Smooth muscle cell of the brain vasculature (primary cell): ENCODE measurements at places on chromosomes 1 and 21.

DNA sequence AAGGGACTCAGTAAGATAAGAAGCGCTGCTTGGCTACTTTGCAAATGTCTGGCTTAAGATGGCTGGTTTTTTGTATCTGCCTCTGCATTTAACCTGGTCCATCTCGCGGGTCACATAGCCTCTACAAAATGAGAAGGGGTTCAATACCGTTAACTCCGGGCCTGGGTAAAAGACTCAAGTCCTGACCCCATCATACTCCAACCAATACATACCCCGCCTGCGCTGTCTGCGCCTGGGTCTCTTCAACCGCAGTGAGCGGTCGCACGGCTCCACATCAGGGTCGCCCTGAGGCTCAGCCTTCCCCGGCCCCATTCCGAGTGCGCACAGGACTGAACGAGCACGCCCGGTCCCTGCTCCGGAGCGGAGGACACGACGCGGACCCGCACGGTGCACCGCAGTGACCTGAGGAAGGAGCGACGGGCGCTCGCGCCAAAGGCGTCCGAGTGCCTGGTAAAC is 558 bp upstream of the PGD start:
- no peak for DNase-seq

DNA sequence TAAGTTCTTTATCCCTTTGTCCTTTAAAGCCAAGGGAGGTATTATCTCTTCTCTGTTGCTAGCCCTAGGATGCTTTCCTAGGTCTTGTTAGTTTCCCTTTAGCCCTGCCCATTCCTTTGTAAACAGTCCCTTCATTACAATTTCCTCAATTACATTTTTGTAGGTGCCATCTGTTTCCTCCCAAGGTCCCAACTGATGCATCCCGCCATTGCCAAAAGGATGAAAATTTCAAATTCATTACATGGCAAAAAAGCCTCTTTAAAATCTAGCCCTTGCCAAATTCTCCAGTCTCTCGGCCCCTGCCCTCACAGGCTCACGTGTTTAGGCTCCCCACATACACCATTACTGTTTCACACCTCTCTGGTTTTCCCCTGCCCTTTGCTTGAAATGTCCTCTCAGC is 151.9 kb upstream of the C1orf87 start:
- DNase-seq, result no peak

DNA sequence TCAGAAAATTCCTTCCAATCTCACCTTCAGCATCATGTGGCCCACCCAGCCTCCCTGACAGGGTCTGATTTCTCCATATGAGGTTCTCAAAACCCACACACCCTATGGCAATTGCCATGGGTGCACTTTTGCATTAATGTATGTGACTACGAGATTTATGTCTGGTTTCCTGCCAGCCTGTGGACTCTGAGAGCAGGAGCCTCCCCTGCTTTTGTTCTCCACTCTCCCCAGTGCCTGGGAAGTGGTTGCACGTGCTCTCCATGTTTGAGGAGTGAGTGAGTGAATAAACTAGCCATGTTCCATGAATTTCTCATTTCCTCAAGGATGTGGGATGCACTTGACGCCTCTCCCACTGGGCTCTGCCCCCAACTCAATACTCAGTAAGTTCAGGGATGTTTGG is 91.2 kb downstream of the ACTL8 start:
- DNase-seq, result no peak

GRCh38 chr1:67831850-67832513 is 1.3 kb downstream of the GNG12 start:
- no peak for DNase-seq

DNA sequence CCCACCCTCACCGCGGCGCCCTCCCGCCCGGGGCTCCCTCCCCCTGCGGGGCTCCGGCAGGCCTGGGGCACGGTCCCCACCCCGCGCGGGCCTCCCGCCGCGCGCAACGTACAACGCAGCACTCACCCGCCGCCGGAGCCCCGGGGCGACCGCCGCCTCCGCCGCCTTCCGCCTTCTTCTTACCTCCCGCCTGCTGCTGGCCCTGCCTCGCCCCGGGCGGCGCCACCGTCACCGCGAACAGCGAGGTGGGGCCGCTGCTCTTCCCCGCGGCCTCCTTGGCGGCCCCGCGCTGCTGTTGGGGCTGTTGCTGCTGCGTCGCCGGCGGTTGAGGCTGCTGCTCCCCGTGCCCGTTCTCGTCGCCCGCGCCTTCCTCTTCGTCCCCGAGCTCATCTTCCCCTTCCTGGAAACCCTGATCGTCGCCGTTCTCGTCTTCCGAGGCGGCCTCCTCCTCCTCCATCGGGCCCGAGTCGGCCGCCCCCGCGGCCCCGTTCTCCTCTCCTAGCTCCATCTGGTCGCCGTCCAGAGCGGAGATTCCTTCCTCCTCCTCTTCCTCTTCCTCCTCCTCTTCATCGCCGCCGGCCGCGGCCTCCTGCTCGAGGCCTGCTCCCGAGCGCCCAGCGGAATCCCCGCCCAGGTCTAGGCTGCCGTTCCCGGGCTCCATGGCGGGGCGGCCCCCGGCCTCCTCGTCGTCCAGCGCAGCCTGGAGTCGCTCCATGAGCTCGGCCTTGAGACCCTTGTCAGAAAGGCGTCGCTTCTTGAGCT is 671 bp downstream of the HNRNPU start:
- no peak for DNase-seq

DNA sequence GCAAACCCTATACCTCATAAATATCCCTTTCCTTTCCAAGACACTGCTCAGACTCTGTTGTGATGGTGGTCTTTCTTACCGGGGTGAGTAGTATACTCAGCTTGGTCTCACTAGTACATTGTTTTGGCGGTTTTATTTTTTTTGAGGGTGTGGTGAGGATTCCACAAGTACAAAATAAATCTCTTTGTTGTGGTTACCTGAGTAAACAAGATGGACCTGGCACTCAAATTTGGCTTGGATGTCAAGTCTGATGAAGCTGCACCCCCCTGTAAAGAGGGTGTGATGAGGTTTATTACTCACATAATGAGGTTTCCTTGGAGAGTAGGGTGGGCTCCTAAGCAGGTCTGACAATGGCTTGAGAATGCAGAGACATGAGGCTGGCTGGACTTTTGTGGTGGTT is 68.2 kb upstream of the KCNJ6 start:
- no peak for DNase-seq

- DNase-seq, result no peak
Observed at GRCh38 chr1:97875996-97876395, 44.8 kb downstream of the DPYD start.

GRCh38 chr21:42873096-42873495 is 6.2 kb downstream of the WDR4 start:
- no peak for DNase-seq

DNA sequence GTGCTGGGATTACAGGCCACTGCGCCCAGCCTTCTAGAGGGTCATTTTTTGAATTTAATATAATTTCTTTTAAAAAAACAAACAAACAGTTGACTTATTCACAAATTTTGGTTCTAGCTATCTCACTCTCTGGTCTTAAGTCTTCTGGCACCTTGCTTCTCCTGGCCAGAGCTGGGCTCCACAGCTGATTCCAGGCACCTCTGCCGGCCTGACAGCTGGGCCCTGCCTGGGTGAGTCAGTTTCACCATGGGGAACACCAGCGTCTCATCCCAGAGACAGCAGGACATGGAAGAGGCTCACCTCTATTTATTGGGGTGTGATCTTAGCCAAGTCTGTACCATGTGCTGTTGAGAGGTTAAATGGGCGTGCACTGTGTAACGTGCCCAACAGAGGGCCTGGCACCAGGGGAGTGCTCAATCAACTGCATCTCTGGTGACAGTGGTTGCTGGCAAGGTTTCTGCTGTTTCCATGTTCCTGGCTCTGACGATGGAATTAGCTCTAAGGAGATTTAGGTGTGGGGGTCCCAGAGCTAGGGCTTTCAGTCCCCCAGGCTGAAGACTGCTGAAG is 956 bp downstream of the CPLANE2 start:
- no peak for DNase-seq

- DNase-seq, result no peak
Observed at GRCh38 chr21:34965200-34966174, 83.6 kb downstream of the RUNX1 start.

DNA sequence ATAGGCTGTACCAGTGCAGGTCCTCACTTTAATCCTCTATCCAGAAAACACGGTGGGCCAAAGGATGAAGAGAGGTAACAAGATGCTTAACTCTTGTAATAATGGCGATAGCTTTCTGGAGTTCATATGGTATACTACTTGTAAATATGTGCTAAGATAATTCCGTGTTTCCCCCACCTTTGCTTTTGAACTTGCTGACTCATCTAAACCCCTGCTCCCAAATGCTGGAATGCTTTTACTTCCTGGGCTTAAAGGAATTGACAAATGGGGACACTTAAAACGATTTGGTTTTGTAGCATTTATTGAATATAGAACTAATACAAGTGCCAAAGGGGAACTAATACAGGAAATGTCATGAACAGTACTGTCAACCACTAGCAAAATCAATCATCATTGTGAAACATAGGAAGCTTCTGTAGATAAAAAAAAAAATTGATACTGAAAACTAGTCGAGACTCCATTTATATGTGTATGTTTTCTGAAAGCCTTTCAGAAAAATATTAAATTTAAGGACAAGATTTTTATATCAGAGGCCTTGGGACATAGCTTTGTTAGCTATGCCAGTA is 7.0 kb downstream of the SOD1 start:
- no peak for DNase-seq

- DNase-seq, result no peak
Observed at GRCh38 chr1:45385302-45385701, 45.1 kb upstream of the MUTYH start.

DNA sequence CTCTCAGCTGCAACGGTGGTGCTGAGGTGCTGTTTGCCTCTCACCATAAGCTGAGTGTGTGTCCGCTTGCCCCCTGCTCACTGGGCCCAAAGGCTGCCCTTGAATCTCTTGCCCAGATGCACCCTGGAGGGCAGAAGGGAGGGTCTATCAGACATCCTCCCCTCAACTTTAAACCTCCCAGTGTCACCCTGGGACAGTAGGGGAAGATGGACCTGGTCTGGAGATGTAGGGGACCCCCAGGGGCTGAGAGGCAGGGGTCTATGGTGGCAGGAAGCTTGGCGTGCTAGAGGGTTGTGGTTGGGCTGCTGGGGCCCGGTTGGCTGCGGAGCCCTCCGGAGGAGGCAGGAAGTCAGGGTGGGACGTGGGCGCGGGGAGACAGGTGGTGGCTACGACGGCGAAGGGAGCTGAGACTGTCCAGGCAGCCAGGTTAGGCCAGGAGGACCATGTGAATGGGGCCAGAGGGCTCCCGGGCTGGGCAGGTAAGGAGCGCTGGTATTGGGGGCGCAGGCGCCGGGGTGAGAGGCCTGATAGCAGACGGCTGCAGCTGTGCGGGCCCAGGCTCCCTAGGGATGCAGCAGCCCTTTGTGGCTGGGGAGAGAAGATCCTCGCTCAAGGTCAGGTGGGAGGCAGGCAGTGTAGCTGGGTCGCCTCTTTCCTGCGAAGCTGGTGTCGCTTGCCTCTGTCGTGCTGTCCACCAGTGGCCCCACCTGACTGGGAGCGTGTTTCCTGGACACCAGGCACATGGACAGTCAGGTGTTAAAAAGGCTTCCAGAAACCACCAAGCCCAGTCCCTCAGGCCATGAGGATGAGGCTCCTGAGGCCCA is at the start of gene LCK:
Gene LCK, plus strand, starts transcription at position 373 of the 824 bp plus-strand sequence. CDS start 23,065 bp downstream, outside the sequence.
- no peak for DNase-seq

- no peak for DNase-seq
Observed at GRCh38 chr21:16323596-16323995, 593.8 kb downstream of the USP25 start.

DNA sequence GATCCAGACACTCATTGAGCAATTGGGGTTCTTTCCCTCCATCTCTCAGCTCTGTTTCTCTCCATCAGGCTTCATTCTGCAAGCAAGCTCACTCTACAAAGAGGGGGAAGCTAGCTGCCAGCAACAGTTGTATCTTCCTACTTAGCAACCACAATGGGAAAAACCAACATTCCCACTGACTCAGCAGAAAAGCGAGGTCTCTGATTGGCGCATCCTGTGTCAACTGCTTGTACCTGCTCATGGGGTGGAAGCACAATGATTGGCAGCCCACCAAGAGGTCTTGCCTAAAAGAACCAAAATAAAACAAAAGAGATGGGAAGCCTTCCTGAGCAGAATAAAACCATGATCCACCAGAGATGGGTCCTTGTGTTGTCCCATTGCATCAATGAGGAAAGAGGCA is 4.0 kb upstream of the CDA start:
- DNase-seq, result no peak

GRCh38 chr21:23394458-23394857 is 2212.8 kb downstream of the MRPL39 start:
- no peak for DNase-seq

DNA sequence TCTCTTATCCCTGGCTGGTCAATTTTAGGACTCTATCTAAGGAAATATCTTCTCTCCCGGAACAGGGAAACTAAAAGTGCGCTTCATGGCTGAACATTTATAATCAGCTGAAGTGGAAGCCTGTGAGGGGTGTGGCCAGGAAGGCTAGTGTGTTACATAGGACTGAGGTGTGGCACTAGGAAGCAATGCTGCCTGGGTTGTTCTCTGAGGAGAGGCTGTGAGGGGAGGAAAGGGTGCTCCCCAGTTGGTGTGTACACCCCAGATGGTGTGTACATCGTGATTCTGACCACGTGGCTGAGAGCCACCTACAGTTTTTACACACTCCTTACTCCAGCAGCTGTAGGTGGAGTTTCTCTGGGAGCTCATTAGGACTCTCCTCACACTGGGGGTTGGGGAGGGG is 16.3 kb downstream of the NTPCR start:
- DNase-seq, result no peak

- DNase-seq, result no peak
Observed at GRCh38 chr1:113433184-113433583, 42.9 kb downstream of the MAGI3 start.

- no peak for DNase-seq
Observed at GRCh38 chr1:11951901-11952300, 17.4 kb downstream of the PLOD1 start.

- no peak for DNase-seq
Observed at GRCh38 chr21:41537356-41537755, 29.4 kb upstream of the TMPRSS2 start.

GRCh38 chr1:47813970-47814369 is 183.2 kb downstream of the TRABD2B start:
- DNase-seq, result no peak

GRCh38 chr1:166974647-166975345 is 544 bp downstream of the ILDR2 start:
- DNase-seq, result no peak

- DNase-seq, result peak; percentile 57
Observed at GRCh38 chr1:40848530-40849189, 13.5 kb downstream of the CITED4 start.

GRCh38 chr1:53346814-53347176 is 18.9 kb upstream of the LRP8 start:
- no peak for DNase-seq

GRCh38 chr1:191729742-191730141 is 428.5 kb upstream of the RGS18 start:
- no peak for DNase-seq
